Nucleus accumbens (tissue), 56 donors: ENCODE measurements at places on chromosomes 11 and 22.

DNA sequence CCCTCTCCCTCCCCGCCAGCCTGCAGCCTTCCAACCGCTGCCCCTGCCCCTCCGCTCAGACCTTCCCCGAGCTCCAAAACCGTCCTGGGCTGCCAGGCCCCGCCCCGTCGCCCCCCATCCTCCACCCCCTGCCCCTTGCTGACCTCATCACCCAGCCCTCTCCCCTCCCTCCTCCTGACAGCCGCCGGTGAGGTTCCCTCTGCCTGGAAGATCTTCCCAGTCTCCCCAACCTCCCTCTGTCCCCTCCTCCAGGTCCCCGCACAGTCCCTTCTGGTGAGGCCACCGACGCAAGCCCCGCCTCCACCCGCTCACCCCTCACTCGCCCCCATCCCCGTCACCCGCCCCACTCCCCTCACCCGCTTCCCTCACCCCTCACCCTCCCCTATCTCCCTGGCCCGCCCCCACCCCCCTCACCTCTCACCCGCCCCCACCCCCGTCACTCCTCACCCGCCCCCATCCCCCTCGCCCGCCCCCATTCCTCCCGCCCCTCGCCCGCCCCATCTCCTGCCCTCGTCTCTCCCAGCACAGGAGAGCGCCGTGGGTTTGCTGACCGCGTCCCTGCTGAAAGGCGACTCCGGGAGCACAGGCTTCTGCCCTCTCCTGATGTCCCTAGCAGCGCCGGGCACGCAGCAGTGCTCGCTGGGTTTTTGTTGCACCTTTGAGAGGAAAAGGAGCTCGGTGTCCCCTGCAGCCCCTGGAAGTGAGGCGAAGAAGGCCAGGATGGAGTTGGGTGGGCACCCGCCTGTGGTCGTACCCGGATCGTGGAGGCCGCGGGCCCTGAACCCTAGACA lies 16.4 kb upstream of the UPK3A start:
- no peak for DNase-seq

- peak; percentile 60 for DNase-seq
These were observed 3.5 kb downstream of the SBF1 start for GRCh38 chr22:50471197-50471847.

- no peak for DNase-seq
These were observed 33.6 kb upstream of the PARVG start for GRCh38 chr22:44147008-44147645.

GRCh38 chr22:32864041-32864440 lies 62.5 kb downstream of the TIMP3 start:
- DNase-seq: no peak

GRCh38 chr22:45225732-45226502 lies 14.8 kb downstream of the KIAA0930 start:
- peak; percentile 42 for DNase-seq
